ENCODE measurements at places on chromosomes 7 and 10. TPM values are rescaled to one million over a fixed set of nuclear protein-coding genes. Genes with fewer than 3 reads are reported as not detected.

The SERPINE1 gene
- 6.8 TPM for total RNA-seq

The SORCS3 gene
- 3.6 TPM for total RNA-seq

The DKK1 gene
- total RNA-seq, result 5.7 TPM

The TMEM196 gene
- total RNA-seq, result 9.7 TPM

The ANKRD26 gene
- total RNA-seq, result 35.2 TPM

The TFEC gene
- total RNA-seq, result 4.5 TPM

The INTS15 gene
- total RNA-seq, result 21.0 TPM

The TMEM225B gene
- total RNA-seq, result not detected

The TMEM236 gene
- 0.44 TPM for total RNA-seq

The MACC1 gene
- total RNA-seq, result 4.3 TPM

The IFIT5 gene
- 22.2 TPM for total RNA-seq

The RET gene
- total RNA-seq, result 4.5 TPM

The C10orf95 gene
- total RNA-seq, result 0.93 TPM

The TAF5 gene
- total RNA-seq, result 12.9 TPM

The MSMB gene
- total RNA-seq, result not detected

The RAPGEF5 gene
- total RNA-seq, result 90.2 TPM

The KNDC1 gene
- 8.6 TPM for total RNA-seq

The SYT15 gene
- total RNA-seq, result 2.5 TPM

The RASA4 gene
- total RNA-seq, result 208 TPM

The MBL2 gene
- total RNA-seq, result not detected

The CNNM1 gene
- total RNA-seq, result 2.4 TPM

The ENKUR gene
- total RNA-seq, result 1.7 TPM

The GPR22 gene
- total RNA-seq, result 2.4 TPM

The LIPM gene
- total RNA-seq, result not detected

The NXPH1 gene
- total RNA-seq, result 1.6 TPM

The NUPR2 gene
- not detected for total RNA-seq

The UTF1 gene
- not detected for total RNA-seq

The GAD2 gene
- total RNA-seq, result 12.4 TPM

The ADCY1 gene
- total RNA-seq, result 43.0 TPM

The OPN4 gene
- total RNA-seq, result not detected

The JAKMIP3 gene
- total RNA-seq, result 1.4 TPM

The RNLS gene
- total RNA-seq, result 14.6 TPM

The MYOF gene
- 59.4 TPM for total RNA-seq

The OR13A1 gene
- total RNA-seq, result not detected

The HOXA3 gene
- total RNA-seq, result not detected

The PRTFDC1 gene
- 29.0 TPM for total RNA-seq

The CYP2C19 gene
- total RNA-seq, result not detected

The HMX3 gene
- 1.1 TPM for total RNA-seq

The LIPF gene
- total RNA-seq, result not detected

The SLC26A4 gene
- 0.60 TPM for total RNA-seq

The CUZD1 gene
- total RNA-seq, result 1.3 TPM

The RARRES2 gene
- total RNA-seq, result 66.2 TPM

The ADAM12 gene
- total RNA-seq, result 29.9 TPM

The BAZ1B gene
- total RNA-seq, result 90.4 TPM

The BLNK gene
- 3.8 TPM for total RNA-seq

The AGAP4 gene
- total RNA-seq, result 28.4 TPM

The PSD gene
- total RNA-seq, result 49.2 TPM

The NYAP1 gene
- total RNA-seq, result 6.0 TPM

The GPR15LG gene
- not detected for total RNA-seq

The NUTM2D gene
- 5.1 TPM for total RNA-seq

The TNS3 gene
- total RNA-seq, result 74.2 TPM

The LUC7L2 gene
- total RNA-seq, result 100 TPM

The TFR2 gene
- 6.2 TPM for total RNA-seq

The FAM221A gene
- 21.3 TPM for total RNA-seq

The CARD11 gene
- 1.6 TPM for total RNA-seq

The OR6V1 gene
- not detected for total RNA-seq

The FAM171A1 gene
- total RNA-seq, result 35.1 TPM

The SEMA4G gene
- 6.6 TPM for total RNA-seq

All from camera-type eye (tissue), 1 donor.